Stimulated activated CD4-positive, alpha-beta T cell treated with anti-CD3 and anti-CD28 coated beads, TNF-alpha, amount 100 ng/mL, for 24 hours (primary cell): ENCODE measurements at places on chromosomes 7 and 10.

- DNase-seq: no peak
Observed at GRCh38 chr10:1301143-1301542, 245.0 kb downstream of the WDR37 start.

DNA sequence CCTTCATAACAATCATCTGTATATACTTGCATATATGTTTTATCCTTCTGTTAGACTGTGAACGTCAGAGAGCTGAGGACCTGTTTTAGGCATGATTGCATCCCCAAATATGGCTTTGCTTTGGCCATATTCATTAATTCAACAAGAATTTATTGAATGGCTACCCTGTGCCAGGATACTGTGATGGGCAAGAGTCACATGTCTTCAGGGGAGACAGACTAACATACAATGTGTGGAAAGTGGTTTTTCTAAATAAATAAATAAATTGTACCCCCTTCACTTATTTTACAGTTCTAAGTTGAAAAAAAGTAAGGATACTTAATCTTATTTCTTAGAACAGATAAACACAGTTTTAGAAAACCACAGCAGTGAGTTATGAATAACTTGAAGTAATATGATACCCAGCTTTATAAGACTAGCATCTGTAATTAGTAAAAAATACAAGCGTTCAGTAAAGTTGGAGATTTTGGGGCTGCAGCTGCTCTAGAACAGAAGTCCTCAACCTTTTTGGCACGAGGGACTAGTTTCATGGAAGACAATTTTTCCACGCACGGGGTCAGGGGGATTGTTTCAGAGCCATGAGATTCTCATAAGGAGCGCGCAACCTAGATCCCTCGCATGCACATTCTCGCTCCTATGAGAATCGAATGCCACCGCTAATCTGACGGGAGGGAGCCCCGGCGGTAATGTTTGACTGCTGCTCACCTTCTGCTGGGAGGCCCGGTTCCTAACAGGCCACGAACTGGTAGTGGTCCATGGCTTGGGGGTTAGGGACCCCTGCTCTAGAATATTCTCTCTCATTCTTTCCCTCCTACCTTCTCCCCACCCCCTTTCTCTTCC is 89.4 kb upstream of the MTPN start:
- DNase-seq: no peak

DNA sequence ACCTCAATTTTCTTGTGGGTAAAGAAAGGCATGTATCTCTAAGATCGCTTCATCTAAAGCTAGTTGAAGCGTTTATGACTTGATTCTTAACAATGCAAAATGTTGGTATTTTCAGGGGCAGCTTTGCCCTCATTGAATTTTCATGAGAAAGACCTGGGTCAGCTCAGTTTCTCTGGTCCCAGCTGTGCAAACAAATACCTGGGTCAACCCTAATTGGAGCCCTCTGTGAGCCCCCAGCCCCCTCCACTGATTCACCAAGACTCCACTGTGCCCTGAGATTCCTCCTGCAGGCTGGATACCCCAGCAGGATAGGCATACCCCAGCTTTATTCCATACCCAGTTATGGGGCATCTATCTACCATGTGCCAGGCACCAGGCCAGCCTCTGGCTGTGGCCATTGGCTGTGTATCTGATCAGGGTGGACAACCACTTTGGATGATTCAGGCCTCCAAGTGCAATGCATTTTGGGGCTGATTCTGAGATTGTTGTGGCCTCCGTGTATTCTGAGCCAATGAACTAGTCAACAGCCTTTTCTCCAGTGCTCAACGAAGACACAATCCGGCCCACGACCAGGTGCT is 201.9 kb downstream of the MYOF start:
- DNase-seq: no peak

GRCh38 chr7:149570784-149571183 is 73.2 kb upstream of the ZNF746 start:
- no peak for DNase-seq

- no peak for DNase-seq
Observed at GRCh38 chr10:43754569-43755260, 106.0 kb upstream of the ZNF32 start.

DNA sequence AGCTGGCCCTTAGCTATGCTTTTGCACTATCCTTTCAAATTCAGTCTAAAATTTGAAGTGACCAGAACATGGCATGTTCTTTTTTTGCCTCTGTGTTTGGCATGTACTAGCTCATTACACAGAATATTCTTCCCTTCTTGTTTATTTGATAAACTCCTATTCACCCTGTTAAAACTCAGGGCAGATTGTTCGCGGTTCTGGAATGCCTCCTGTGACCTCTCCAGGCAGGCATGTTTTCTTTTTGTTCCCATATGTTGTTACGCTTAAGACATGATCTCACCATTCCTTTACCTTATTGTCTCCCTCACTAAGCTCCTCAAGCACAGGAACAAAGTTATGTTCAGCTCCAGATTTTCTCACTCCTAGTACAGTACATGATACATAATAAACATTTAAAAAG is 181.7 kb downstream of the CCSER2 start:
- no peak for DNase-seq

DNA sequence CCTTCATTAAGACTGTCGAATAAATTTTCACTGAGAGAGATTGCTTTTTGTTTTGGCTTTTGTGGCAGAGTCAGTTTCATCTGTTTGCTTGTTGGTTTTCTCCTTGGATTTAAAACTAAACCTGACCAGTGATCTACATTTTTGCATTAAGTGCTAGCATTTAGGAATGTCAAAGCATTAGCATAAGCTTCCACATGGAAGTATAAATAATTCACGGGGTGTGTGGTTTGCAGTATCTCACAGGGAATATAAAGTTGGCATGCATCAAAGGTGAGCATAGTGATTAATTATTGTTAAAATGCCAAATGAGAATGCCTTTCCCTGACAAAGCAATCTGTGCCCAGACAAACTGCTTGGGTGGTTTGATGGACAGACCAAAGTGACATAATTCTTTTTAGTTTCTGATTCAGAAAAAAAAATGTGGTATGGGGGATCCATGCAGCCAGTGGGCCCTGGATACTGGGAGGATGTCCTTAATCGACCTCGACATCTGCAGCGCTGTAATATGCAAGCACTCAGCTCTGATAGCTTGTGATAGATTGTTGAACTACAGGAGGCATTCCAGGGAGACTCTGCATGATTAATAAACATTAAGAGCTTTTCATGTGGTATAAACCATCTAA is 339.3 kb upstream of the POM121L12 start:
- no peak for DNase-seq

- DNase-seq: no peak
Observed at GRCh38 chr7:12570168-12570533, 369 bp upstream of the SCIN start.

- no peak for DNase-seq
Observed at GRCh38 chr10:116101616-116102315, 171.2 kb downstream of the GFRA1 start.

DNA sequence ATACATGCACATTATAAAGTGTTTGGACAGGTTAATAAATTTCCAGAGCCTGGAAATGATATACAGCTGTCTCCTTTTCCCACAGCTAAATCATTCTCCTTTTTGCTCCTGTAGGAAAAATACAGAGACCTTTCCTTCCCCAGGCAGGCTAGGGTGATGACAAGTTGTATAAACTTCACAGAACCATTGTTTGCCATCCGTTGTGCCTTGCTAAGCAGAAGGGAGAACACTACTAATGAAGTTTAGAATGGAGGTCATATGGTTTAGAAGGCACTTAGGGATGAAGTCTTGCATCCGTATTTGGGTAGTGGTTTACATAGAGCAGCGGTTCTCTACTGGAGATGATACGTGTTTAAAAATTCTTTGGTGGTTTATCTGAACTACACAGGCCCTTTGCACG is 46.0 kb downstream of the NAMPT start:
- no peak for DNase-seq

- DNase-seq: no peak
Observed at GRCh38 chr7:3151784-3152183, 108.1 kb upstream of the CARD11 start.

GRCh38 chr7:132395361-132395760 is 180.9 kb downstream of the PLXNA4 start:
- no peak for DNase-seq

GRCh38 chr10:4344492-4344994 is 481.5 kb upstream of the AKR1E2 start:
- DNase-seq: peak; percentile 18

GRCh38 chr10:126369125-126369710 is 19.1 kb downstream of the ADAM12 start:
- no peak for DNase-seq

DNA sequence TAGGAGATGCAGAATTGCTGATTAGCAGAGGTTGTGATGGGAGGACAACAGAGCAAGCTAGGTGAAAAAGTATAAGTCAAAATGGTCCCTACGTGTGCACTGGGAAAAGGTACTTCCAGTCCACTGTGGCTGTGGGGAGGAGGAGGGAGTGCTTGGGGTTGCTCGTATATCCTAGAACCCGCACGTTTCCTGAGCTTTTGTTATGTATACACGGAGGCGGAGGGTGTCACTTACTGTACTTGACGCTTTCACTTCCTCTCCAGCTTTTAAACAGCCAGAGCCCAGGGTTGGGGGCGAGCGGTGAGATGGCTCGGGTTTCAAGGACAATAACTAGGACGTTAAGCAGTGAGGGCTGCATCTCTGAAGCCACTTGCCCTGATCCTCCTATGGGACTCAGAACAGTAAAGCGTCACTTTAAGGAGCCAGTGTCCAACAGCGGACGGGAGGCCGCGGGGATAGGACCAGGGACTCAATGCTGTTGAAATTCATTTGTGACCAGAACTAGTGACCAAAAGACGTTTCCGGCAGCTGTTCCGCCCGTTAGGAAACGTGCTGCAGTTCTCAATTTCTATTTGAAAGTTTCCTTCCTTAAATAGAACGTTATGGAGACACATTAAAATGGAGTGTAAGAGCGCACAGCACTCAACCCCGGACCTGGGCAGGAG is 985 bp upstream of the ETV1 start:
- DNase-seq: no peak

DNA sequence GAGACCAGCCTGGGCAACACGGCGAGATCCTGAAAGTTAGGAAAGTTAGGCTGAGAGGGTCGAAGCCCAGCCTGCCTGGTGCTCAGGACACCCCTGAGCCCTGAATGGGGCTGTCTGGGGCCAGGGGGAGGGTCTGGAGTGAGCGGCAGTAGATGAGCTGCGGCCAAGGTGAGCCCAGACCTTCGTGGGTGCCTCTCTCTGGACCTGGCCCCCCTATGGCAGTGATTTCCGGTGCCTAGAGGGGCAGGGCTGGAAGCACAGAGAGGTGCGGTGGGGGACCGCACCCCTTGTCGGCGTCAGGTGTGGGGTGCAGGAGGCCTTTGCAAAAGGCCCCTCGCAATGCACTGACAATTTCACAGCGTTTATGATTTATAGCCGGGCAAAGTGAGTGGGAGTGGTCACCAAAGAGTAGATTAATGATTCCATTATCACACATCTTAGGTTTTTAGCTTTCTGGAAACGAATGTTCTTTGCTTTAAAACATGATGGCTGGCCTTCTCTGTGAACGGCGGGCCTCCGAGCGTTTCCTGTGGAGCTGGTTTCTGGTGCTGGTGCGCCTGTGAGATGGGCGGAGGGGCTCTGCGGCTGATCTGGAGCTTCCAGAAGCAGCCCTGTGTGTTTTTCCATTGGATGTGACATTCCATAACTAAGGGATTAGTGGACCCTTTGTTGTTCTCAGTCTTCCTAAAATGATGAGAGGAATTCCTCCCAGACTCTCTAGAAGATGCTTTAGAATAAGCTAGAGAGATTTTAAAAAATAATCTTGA is 171.0 kb upstream of the ZNF32 start:
- DNase-seq: no peak

GRCh38 chr7:11420049-11420448 is 411.9 kb downstream of the THSD7A start:
- no peak for DNase-seq

DNA sequence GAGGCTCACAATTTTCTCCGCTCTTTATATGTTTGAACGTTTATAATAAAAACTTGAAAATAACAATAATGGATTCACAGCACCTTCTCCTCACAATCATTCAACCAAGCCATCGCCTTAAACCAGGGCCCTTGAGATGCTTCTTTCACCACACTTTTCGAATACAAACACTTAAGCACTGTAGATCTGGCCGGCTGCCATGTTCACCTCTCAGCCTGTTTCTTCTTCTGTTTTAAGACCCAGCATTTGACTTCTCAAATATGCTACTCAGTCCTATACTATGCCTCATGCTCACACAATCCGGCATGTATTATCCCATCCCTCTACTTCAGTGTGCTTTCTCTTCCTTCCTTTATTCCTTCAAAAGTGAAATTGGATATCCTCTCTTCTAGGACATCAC is 280.6 kb downstream of the TFEC start:
- DNase-seq: no peak

- DNase-seq: no peak
Observed at GRCh38 chr10:28587270-28587969, 54.5 kb downstream of the WAC start.

GRCh38 chr10:5935628-5936027 is 41.7 kb downstream of the IL15RA start:
- DNase-seq: no peak

- no peak for DNase-seq
Observed at GRCh38 chr7:51817694-51818225, 501.2 kb upstream of the COBL start.

- DNase-seq: no peak
Observed at GRCh38 chr7:2887816-2888215, 43.7 kb upstream of the GNA12 start.

- DNase-seq: no peak
Observed at GRCh38 chr7:104207348-104207730, 474 bp downstream of the ORC5 start.

GRCh38 chr7:47300472-47301104 is 281.3 kb downstream of the TNS3 start:
- no peak for DNase-seq

- DNase-seq: no peak
Observed at GRCh38 chr10:122282253-122282671, 11.2 kb downstream of the BTBD16 start.

GRCh38 chr7:137576481-137576880 is 232.9 kb upstream of the PTN start:
- DNase-seq: no peak

- no peak for DNase-seq
Observed at GRCh38 chr10:71714031-71714410, 5.6 kb downstream of the C10orf105 start.

GRCh38 chr7:31487476-31487875 is 26.4 kb upstream of the ITPRID1 start:
- DNase-seq: no peak

GRCh38 chr7:67847092-67847787 is 850.6 kb downstream of the TYW1 start:
- no peak for DNase-seq

GRCh38 chr10:89296220-89296648 is 5.6 kb upstream of the IFIT2 start:
- DNase-seq: no peak

DNA sequence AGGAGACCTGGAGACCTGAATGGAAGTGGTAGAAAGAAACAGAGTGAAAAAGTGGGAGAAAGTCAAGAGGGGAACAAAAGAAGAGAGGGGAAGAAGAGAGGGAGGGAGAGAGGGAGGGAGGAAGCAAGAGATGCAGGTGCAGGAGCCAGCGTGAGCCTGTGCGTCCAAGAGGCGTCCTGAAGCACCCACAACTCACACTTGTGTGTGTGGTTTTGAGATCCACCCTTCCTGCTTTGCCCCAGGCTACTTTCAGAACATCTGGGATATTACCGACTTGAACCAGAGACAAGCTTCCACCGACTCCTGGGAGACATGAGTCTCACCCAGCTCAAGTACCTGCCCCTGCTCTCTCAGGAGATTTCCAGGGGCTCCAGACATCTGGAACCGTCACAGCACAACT is 9.8 kb downstream of the AFAP1L2 start:
- DNase-seq: no peak

GRCh38 chr10:3660753-3661152 is 124.3 kb downstream of the KLF6 start:
- no peak for DNase-seq

- no peak for DNase-seq
Observed at GRCh38 chr7:156816943-156817572, 75.9 kb downstream of the LMBR1 start.

- DNase-seq: no peak
Observed at GRCh38 chr7:130363026-130363847, 17.1 kb upstream of the CPA1 start.
